GM12878 (cell line): ENCODE measurements at places on chromosomes 3 and 15. TPM values are rescaled to one million over a fixed set of nuclear protein-coding genes. Genes with fewer than 3 reads are reported as not detected.

SCAANT1 gene
- polyA plus RNA-seq = 0.95 TPM in 1 of 2 replicates, not detected in the other

- no peaks in the 10 kb centered on the region for H3K36me3 ChIP-seq
- no peak overlapping the region for H3K27ac ChIP-seq
- no peaks in the 10 kb centered on the region for H3K4me1 ChIP-seq
- DNase-seq = no peak
- no peaks in the 10 kb centered on the region for H3K27me3 ChIP-seq
Measured at GRCh38 chr15:53401503-53401902, 358.0 kb downstream of the WDR72 start.

GRCh38 chr3:69560818-69561217 is 174.9 kb upstream of the FRMD4B start:
- H3K4me1 ChIP-seq = no peaks in the 10 kb centered on the region
- no peaks in the 10 kb centered on the region for H3K36me3 ChIP-seq
- no peak overlapping the region for H3K27ac ChIP-seq
- H3K27me3 ChIP-seq = no peaks in the 10 kb centered on the region

DNA sequence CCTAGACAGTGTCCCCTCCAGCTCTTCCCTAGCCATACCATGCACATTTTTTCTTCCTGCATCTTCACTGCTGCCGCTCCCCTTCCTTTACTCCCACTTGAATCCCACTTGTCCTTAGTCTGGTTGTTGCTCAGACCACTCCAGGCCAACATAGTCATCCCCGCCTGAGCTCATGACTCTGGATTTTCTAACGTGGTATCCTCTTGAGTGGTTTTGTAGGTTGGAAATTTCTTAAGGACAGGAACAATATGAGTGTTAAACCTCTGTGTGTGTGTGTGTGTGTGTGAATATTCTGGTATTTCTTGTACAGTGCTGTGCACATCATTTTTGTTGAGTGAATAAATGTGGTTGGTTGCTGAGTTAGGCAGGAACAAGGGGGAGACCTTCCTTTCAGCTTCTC is 3.1 kb downstream of the BAHD1 start:
- no peak for DNase-seq
- H3K36me3 ChIP-seq = no peaks in the 10 kb centered on the region
- peaks cover 11% of the 10 kb centered on the region for H3K4me1 ChIP-seq
- H3K4me3 ChIP-seq = no peak overlapping the region

DNA sequence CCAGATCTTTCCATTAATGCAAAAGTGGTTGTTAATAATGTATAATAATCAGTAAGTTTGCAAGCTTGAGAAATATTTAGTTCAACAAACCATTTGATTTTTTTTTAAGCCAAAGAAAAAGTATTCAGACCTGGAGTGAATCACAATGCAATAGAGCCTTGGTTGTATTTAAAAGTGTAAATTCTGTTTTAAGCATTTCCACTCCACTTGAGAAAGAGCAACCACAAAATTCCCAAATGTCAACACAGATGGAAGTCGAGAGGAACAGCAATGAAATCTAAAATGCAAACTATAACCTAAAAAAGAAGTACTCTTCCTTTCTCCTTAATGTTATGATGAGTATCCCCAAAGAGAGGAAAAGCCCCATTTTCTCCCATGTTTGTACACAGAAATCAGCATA is 20.2 kb downstream of the GBE1 start:
- no peaks in the 10 kb centered on the region for H3K27me3 ChIP-seq
- H3K4me3 ChIP-seq = no peak overlapping the region
- peaks cover 2% of the 10 kb centered on the region; the same call in 1 of the 2 replicates for H3K36me3 ChIP-seq
- no peak overlapping the region for H3K27ac ChIP-seq
- 0 out of 2 replicates have a peak, but pooled peaks cover 2% of the 10 kb centered on the region for H3K4me1 ChIP-seq

DNA sequence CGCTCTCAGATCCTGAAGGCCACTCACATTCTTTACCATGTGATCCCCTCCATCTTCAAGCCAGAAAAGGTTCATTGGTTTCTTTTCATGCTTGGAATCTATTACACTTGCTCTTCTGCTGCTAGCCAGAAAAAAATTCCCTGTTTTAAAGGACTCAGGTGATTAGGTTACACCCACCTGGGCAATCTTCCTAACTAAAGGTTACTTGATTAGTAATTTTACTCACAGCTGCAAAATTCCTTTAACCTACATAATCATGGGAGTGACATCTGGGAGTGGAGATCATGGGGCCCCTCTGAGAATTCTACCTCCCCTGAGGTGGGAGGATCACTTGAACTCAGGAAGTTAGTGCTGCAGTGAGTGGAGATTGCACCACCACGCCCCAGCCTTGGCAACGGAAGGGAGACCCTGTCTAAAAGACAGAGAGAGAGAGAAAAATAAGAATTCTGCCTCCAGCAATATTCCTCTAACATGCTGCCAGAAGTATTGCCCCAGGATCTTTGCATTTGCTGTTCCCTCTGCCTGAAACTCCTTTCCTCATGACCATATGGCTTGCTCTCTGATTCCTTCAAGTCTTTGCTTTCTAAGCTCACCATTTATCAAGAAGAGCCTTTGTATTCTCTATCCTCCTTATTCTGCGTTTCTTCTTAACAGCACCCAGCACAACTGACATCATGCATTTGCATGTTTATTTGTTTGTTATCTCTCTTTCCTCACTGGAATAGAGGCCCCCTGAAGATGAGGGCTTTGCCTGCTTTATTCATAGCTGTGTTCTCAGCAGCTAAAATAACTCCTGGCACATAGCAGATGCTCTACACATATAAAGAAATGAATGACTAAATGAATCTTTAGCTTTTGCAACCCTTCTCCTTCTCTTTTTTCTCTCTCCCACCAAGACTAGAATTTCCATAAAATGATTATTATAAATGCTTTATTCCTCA is 68.2 kb downstream of the EDEM1 start:
- H3K27ac ChIP-seq = no peak overlapping the region
- no peaks in the 10 kb centered on the region for H3K36me3 ChIP-seq
- no peaks in the 10 kb centered on the region for H3K4me1 ChIP-seq
- no peak for DNase-seq
- no peaks in the 10 kb centered on the region for H3K27me3 ChIP-seq
- H3K4me3 ChIP-seq = no peak overlapping the region

- H3K4me1 ChIP-seq = no peaks in the 10 kb centered on the region
- DNase-seq = no peak
- no peaks in the 10 kb centered on the region for H3K36me3 ChIP-seq
- no peaks in the 10 kb centered on the region for H3K27me3 ChIP-seq
- no peak overlapping the region for H3K4me3 ChIP-seq
- H3K27ac ChIP-seq = no peak overlapping the region
Measured at GRCh38 chr15:46461416-46461815, 826.6 kb downstream of the SQOR start.

DNA sequence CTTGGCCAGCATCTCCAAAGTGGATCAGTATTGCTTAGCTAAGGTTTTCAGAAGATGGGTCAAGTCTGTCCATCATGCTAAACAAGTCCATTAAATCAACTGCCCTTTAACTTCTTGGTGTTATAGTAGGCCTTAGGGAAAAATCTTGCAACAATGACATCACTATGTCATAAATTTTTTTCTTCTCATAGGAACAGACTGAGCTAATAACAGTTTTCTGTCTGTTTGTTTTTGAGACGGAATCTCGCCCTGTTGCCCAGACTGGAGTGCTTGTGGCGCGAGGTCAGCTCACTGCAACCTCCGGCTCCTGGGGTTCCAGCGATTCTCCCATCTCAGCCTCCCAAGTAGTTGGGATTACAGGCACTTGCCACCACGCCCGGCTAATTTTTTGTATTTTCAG is 94.2 kb downstream of the EFL1 start:
- H3K4me1 ChIP-seq = no peaks in the 10 kb centered on the region
- DNase-seq = no peak
- no peak overlapping the region for H3K27ac ChIP-seq
- H3K27me3 ChIP-seq = no peaks in the 10 kb centered on the region

DNA sequence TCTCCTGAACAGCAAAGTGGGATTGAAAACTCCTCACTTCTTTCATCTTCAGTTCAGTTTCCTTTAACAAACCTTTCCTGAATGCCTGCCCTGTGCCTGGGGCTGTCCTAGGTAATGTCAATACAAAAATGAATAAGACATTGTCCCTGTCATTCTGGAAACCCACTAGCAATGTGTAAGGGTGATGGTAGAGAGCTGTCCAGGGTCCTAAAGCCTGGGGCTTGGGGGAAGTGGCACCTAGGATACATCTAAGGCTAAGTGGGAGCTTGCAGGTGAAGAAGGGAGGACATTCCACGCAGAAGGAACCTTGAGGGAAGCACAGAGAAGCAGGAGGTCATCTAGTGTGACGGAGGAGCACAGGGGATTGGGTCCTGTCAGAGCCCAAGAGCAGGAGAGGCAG is 212.7 kb upstream of the PPP2R3A start:
- H3K27ac ChIP-seq = no peak overlapping the region
- H3K4me1 ChIP-seq = no peaks in the 10 kb centered on the region
- H3K27me3 ChIP-seq = no peaks in the 10 kb centered on the region
- no peak overlapping the region for H3K4me3 ChIP-seq

- H3K4me3 ChIP-seq = no peak overlapping the region
- H3K36me3 ChIP-seq = no peaks in the 10 kb centered on the region
- no peaks in the 10 kb centered on the region for H3K4me1 ChIP-seq
- no peak for DNase-seq
Measured at GRCh38 chr3:132038198-132038825, 3.5 kb upstream of the CPNE4 start.

TMCO5A gene
- polyA plus RNA-seq = not detected in 2 replicates

- H3K4me3 ChIP-seq = no peak overlapping the region
- no peaks in the 10 kb centered on the region; the same call in none of the 2 replicates for H3K27me3 ChIP-seq
- no peaks in the 10 kb centered on the region for H3K4me1 ChIP-seq
- no peak for DNase-seq
- H3K27ac ChIP-seq = no peak overlapping the region
- H3K36me3 ChIP-seq = no peaks in the 10 kb centered on the region
Measured at GRCh38 chr15:62997441-62997840, 45.1 kb upstream of the TPM1 start.

CHST14 gene
- polyA plus RNA-seq = 5.7 and 7.5 TPM in 2 replicates

PLAAT1 gene
- not detected in 2 replicates for polyA plus RNA-seq

AADACL2 gene
- polyA plus RNA-seq = not detected in 2 replicates

DNA sequence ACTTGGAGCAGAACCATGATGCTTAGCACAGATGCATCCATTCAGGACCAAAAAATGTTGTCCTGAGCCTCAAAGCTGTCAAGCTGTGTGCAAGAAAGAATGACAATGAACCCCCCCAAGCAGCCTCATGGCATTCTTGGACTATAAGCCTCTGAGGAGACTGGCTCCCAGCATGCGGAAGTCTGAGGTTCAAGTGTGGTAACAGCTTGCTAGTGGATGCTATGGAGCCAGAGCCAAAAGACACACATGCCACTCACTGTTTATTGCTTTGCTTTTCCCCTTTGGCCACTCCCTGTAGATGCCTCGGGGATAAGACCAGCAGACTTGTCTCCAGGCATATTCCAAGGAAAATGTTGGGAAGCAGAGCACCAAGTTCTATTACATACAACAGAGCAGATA is 38.2 kb upstream of the SNRK start:
- no peaks in the 10 kb centered on the region; the same call in 1 of the 2 replicates for H3K27me3 ChIP-seq
- H3K27ac ChIP-seq = no peak overlapping the region
- no peak for DNase-seq
- H3K4me3 ChIP-seq = no peak overlapping the region
- no peaks in the 10 kb centered on the region for H3K4me1 ChIP-seq
- H3K36me3 ChIP-seq = no peaks in the 10 kb centered on the region

RBMS3 gene
- 1.3 and 2.1 TPM in 2 replicates for polyA plus RNA-seq

- no peaks in the 10 kb centered on the region for H3K36me3 ChIP-seq
- H3K27ac ChIP-seq = no peak overlapping the region
- no peak overlapping the region for H3K4me3 ChIP-seq
Measured at GRCh38 chr3:78601249-78601648, 1166.5 kb downstream of the ROBO1 start.

C3orf70 gene
- not detected in 2 replicates for polyA plus RNA-seq

CAMKV gene
- 0.06 and 0.15 TPM in 2 replicates for polyA plus RNA-seq

GRCh38 chr3:194397757-194398312 is 1.2 kb downstream of the GP5 start:
- H3K27ac ChIP-seq = no peak overlapping the region
- peaks cover 7% of the 10 kb centered on the region for H3K4me1 ChIP-seq
- H3K4me3 ChIP-seq = no peak overlapping the region; the same call in 1 of the 2 replicates

COMMD2 gene
- polyA plus RNA-seq = 61.1 and 65.0 TPM in 2 replicates

DNA sequence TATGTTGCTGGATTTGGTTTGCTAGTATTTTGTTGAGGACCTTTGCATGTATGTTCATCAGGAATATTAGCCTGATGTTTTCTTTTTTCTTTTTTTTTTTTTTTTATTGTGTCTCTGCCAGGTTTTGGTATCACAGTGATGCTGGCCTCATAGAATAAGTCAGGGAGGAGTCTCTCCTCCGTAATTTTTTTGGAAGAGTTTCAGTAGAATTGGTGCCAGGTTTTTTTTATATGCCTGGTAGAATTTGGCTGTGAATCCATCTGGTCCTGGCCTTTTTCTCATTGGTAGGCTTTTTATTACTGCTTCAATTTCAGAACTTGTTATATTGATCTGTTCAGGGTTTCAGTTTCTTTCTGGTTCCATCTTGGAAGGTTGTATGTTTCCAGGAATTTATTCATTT is 165.8 kb downstream of the VPS8 start:
- H3K27ac ChIP-seq = no peak overlapping the region
- no peaks in the 10 kb centered on the region for H3K27me3 ChIP-seq
- H3K36me3 ChIP-seq = no peaks in the 10 kb centered on the region; the same call in 1 of the 2 replicates
- DNase-seq = no peak
- no peak overlapping the region for H3K4me3 ChIP-seq
- no peaks in the 10 kb centered on the region for H3K4me1 ChIP-seq

DNA sequence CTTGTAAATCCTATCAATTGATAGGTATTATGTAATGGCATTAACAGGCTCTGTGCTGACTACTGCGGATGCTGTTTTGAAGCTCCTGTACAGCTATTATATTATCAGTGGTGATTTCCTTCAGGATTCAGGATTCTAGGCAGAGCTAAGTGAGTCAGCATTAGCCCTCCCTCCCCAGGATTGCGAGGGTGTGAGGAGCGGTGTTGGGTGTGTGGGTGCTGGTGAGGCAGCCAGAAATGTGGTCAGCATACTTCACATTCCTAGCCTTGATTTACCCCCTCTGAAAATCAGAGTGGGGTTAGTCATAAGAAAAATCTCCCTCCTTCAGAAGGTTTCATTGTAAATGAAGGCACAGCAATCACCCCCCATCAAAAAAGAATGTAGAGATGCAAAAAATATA is 72.5 kb downstream of the SNTN start:
- H3K36me3 ChIP-seq = no peaks in the 10 kb centered on the region
- no peaks in the 10 kb centered on the region for H3K27me3 ChIP-seq
- no peak for DNase-seq
- H3K4me1 ChIP-seq = no peaks in the 10 kb centered on the region

GRCh38 chr3:30612437-30613132 is 6.2 kb downstream of the TGFBR2 start:
- no peaks in the 10 kb centered on the region for H3K36me3 ChIP-seq
- H3K4me1 ChIP-seq = no peaks in the 10 kb centered on the region
- peaks cover 14% of the 10 kb centered on the region for H3K27me3 ChIP-seq
- no peak overlapping the region for H3K27ac ChIP-seq
- H3K4me3 ChIP-seq = no peak overlapping the region
- DNase-seq = no peak

GRCh38 chr15:74956648-74957475 is at the start of gene RPP25:
Gene RPP25 (minus strand): TSS chr15:74956772. CDS start chr15:74956583, 189 bp downstream.
- peaks cover 8% of the 10 kb centered on the region for H3K27me3 ChIP-seq
- no peak within 1 kb of the TSS for H3K27ac ChIP-seq
- no peaks in the 10 kb centered on the region for H3K36me3 ChIP-seq
- peaks cover 30% of the 10 kb centered on the region for H3K4me1 ChIP-seq

FAH gene
- polyA plus RNA-seq = 80.7 and 82.4 TPM in 2 replicates

GRCh38 chr15:43920815-43921214 is 94.0 kb downstream of the WDR76 start:
- DNase-seq = no peak
- H3K4me1 ChIP-seq = no peaks in the 10 kb centered on the region

CPN2 gene
- polyA plus RNA-seq = not detected in 2 replicates
